ENCODE measurements at places on chromosomes 13 and 19. TPM values are rescaled to one million over a fixed set of nuclear protein-coding genes. Genes with fewer than 3 reads are reported as not detected.

Gene PTGER1
- total RNA-seq, result 17.1 TPM

Gene ZNF428
- 37.3 TPM for total RNA-seq

Gene TYROBP
- 31.5 TPM for total RNA-seq

Gene PVR
- total RNA-seq, result 61.4 TPM

Gene DAND5
- total RNA-seq, result not detected

Gene ZFP82
- 1.3 TPM for total RNA-seq

Gene FOSB
- total RNA-seq, result 511 TPM

Gene OR10H1
- total RNA-seq, result not detected

Gene APOC4
- total RNA-seq, result not detected

Gene C19orf85
- total RNA-seq, result not detected

Gene EDNRB
- total RNA-seq, result 26.4 TPM

Gene ZFP14
- total RNA-seq, result 1.2 TPM

Gene ZSWIM9
- total RNA-seq, result 16.0 TPM

Gene FAM124A
- total RNA-seq, result 22.4 TPM

Gene NTF4
- not detected for total RNA-seq

Gene SPTBN4
- total RNA-seq, result 0.43 TPM

Gene SHISA7
- total RNA-seq, result 0.85 TPM

Gene TMEM38A
- total RNA-seq, result 0.75 TPM

Gene CYP2A7
- total RNA-seq, result not detected

Gene CD37
- 15.6 TPM for total RNA-seq

Gene OR7D2
- total RNA-seq, result not detected

Gene ICAM5
- 2.2 TPM for total RNA-seq

Data from ascending aorta (tissue), 2 donors.